ENCODE measurements at places on chromosomes 3 and 15.

DNA sequence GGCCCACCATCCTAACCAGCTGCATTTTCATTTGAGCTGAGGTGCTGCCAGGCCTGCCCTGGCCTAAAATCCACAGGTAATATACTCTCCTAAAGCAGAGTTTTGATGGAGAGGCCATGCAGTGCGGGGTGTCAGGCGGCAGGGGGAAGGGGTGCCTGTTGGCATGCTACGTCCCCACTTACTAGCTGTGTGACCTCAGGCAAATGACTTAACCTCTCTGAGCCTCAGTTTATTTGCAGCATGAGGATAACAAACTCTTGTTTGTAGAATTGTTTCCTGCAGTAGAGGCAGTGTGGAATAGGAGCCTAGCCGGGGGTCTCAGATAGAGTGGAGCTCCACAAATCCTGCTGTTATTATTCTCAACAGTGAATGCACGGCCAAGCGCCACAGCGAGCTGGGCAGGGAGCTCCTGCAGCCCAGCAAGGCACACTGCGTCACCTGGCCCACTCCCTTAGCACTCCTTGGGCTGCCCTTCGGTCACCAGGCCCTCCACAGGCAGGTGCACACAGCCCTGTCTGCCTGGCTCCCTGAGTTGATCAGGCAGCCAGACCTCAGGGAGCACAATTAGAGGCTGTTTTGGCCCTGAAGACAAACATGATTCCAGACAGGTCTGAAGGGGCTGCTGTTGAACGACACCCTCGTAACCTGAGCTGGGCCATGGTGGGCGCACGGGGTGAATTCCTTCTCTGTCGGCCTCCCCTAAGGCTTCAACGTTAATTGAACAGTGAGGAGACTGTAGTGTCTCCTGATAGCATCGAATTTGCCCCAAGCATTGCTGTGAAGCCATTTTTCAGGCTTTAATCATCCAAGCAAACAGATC, 248.8 kb upstream of the LYSMD4 start:
- peak; percentile 53 for DNase-seq

GRCh38 chr15:71447328-71448250, 332.3 kb downstream of the THSD4 start:
- DNase-seq: no peak

- DNase-seq: no peak
Observed at GRCh38 chr15:30953731-30954378, 37.6 kb downstream of the MTMR10 start.

DNA sequence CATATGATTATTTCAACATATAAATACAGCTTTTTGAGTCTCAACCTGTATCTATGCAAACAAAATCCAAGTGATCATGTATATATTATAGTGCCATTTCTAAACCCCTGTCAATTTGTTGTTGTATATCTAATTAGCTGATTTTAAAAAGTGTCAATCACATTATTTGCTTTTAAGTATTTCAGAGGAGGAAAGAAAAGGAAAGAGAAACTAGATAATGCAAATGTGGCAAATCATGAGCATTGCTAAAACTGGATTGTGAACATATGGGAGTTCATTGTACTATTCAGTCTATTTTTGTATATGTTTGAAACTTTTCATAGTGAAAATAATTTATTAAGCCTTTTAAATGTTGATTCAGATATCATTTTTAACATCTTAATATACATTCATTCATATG, 190.7 kb downstream of the ZIC4 start:
- no peak for DNase-seq

DNA sequence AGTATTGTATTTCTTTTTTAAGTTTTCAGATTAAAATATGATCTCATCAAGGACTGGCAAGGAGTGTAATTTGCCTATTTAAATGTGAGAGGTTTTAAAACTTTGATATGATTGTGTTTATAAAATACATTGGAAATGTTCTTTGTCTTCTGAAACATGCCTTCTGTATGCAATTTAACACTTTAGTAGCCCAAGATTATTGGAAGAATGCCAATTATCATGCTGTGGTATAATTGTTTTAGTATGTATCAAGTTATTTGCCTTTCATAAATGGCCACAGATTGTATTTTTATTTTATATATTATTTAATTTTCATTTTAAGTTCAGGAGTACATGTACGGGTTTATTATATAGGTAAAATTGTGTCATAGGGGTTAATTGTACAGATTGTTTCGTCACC, 31.7 kb downstream of the ECT2 start:
- DNase-seq: no peak

GRCh38 chr3:126524429-126524988, 554 bp downstream of the CHST13 start:
- DNase-seq: no peak

GRCh38 chr3:193553586-193553985, 1.1 kb downstream of the ATP13A4 start:
- no peak for DNase-seq

DNA sequence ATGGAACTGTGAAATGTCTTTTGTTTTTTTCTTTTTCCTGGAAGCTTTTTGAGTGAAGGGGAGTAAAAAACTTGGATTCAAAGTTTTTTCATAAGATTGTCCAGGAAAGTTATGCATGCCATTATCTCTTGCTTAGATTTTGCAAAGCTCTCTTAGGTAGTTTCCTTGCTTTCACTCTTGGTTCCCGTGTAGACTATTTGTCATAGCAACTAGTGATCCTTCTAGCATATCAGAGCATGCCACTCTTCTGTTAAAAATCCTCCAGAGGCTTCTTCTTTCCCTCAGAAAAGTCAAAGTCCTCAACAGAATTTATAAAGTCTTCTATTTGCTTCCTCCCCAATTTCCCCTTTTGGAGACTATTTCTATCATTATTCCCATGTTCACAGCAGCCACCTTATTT, 21.1 kb downstream of the GTF2E1 start:
- no peak for DNase-seq

GRCh38 chr3:127630811-127631714, 2.1 kb downstream of the PODXL2 start:
- peak; percentile 43 for DNase-seq

Data from eye (tissue), 1 donor.